ENCODE measurements at places on chromosomes 2 and 18.

DNA sequence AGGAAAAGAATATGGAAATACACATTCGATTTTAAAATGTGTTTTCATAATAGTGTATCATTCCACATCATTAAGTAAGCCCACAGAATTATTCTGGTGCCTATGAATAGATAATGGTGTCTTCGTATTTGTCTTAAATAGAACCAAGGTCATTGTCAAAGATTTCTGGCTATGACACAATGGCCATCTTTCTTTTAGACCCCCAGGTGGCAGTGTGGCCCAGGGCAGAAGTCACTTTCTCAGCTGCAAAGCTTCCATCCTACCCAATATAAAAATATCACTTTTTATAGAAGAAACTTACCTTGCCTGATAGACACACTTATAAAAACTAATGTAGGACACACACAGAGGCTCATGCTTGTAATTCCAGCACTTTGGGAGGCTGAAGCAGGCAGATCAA lies 57.5 kb downstream of the ZRANB3 start:
- peak; percentile 51 for DNase-seq

DNA sequence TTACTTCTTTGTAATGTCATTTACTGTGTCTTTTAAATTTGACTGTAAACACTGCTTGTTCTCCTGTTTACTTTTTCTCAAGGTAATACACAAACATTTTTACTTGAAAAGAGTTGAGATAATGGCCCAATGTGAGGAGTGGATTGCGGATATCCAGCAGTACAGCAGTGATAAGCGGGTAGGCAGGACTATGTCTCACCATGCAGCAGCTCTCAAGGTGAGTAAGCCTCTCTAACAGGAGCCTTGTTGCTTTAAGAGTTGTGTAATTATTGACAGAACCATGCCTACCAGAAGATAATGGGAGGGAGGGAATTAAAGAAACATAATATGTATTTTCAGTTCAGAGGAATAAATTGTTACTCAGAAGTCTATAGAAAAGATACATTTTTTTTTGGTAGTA lies 16.5 kb upstream of the TTC27 start:
- DNase-seq, result no peak

DNA sequence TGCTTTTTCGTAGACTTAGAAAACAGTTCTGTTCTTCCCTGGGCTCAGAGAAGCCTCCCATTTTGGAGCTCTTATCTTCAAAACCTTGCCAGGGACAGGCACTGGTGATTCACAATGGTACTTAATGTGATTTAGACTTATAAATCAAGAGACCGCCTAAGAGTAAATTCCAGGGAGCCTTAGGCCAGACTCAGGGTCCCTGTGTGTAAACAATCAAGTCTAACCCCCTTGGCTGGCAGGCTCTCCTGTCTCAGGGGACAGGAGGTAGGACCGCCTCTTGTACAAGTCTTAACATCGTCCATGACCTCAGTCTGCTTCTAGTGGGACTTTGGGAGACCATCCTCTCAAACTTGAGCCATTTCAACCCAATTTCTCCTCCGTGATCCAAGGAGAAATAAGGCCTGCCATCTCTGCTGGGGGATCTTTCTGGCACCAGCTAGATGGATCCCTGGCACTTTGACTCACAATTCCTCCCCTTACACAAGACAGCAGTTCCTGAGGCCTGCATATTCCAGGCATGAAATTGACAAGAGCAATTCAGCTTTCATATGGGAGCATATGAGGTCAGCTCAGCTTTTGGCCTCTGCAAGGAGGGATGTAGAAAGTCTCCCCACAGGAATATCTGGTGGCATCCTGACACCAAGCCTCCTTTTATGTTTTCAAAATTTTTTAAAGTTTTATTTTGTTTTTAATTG lies 487.0 kb downstream of the TNS1 start:
- no peak for DNase-seq

- no peak for DNase-seq
These were observed 421 bp upstream of the VAMP5 start for GRCh38 chr2:85583667-85584353.

- no peak for DNase-seq
These were observed 99.9 kb downstream of the PXDN start for GRCh38 chr2:1644427-1644826.

DNA sequence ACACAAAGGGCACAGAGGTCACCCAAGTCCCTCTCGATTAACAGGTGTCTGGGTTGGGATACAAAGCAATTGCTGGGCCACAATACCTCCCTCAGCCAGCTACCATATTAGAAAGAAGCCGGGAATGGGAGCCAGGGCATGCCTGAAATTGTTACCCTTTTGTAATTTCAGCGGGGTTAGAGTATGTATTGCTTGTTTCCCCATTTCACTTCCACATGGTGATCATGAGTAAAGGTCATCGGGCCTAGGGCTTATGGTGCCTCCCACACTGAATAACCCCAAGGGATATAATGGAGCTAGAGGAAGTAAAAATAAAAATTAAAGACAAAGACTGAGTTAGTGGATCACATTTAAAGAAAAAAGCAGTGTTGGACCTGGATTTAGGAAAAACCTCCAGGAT lies 437.2 kb upstream of the KLHL29 start:
- no peak for DNase-seq

GRCh38 chr2:223692191-223692947 lies 90.2 kb upstream of the SCG2 start:
- DNase-seq, result peak; percentile 56

- DNase-seq, result peak; percentile 100
These were observed 145.6 kb downstream of the TGIF1 start for GRCh38 chr18:3595369-3596273.

GRCh38 chr2:173555833-173556232 lies 201.2 kb downstream of the CDCA7 start:
- no peak for DNase-seq

DNA sequence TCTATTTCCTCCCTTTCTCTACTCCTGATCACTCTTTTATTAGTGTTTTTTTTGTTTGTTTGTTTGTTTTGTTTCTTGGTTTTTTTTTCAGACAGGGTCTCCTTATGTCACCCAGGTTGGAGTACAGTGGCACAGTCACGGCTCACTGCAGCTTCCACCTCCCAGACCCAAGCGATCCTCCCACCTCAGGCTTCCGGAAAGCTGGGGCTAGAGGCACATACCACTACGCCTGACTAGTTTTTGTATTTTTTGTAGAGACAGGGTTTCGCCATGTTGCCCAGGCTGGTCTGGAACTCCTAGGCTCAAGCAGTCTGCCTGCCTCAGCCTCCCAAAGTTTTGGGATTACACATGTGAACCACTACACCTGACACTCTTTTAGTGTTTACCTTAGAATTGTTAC lies 122.3 kb downstream of the ATL2 start:
- no peak for DNase-seq

DNA sequence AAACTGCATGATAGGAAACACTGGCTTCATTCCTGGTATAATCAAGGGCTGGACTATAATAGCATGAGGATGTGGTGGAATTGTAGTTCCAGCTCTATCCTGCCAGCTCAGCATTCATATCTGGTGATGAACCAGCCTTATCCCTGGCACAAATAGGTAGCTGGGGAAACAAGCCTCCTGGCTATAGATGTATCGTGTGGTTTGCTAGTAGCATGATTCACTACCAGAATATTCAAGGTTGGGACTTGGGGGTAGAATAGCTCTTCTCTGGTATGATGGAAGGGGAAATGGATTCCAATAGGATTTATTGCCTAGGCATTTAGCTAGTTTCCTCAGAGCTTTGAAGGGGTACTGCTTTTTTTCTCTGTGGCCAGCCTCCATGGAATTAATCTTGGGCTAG lies 532.8 kb downstream of the FBXO15 start:
- DNase-seq, result no peak

- no peak for DNase-seq
These were observed 94.7 kb downstream of the DOCK10 start for GRCh38 chr2:224947566-224947965.

- no peak for DNase-seq
These were observed 37.5 kb downstream of the TBC1D8 start for GRCh38 chr2:101113441-101114267.

DNA sequence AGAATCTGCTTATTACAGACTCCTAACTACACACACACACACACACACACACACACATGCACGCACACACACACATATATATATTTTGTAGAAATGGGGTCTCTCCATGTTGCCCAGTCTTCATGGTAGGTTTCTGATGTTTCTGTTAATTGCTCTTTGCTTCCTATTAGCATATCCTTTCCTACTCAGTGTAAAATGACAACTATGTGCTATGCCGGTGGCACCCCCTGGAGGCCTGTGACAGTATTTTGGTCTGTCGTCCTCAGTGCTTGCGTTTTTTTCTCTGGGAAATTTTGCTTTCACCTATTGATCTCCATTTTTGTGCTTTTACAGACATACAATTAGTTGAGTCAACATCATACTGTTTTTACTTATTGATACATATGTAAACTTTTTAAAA lies 322.1 kb downstream of the LRRTM1 start:
- peak; percentile 47 for DNase-seq

DNA sequence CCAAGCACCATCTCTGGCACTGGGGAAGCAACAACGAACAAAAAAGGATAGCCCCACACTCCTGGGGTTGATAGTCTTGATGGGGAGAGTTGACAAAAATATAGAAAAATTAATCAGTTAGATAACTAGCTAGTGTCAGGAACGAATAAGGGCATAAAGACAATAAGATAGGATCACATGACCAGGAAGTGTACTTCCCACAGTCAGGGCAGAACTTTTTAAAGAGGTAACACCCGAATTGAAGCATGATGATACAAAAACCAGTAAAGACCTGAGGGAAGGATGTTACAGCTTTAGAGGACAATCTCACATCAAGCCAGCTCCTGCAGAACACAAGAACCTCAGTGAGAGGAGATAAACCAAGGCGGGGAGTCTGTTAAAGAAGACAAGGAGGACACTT lies 295.4 kb upstream of the CRIM1 start:
- no peak for DNase-seq

GRCh38 chr18:13374096-13374467 lies 155.5 kb downstream of the LDLRAD4 start:
- no peak for DNase-seq

GRCh38 chr18:62436636-62437234 lies 86.1 kb upstream of the ZCCHC2 start:
- no peak for DNase-seq

DNA sequence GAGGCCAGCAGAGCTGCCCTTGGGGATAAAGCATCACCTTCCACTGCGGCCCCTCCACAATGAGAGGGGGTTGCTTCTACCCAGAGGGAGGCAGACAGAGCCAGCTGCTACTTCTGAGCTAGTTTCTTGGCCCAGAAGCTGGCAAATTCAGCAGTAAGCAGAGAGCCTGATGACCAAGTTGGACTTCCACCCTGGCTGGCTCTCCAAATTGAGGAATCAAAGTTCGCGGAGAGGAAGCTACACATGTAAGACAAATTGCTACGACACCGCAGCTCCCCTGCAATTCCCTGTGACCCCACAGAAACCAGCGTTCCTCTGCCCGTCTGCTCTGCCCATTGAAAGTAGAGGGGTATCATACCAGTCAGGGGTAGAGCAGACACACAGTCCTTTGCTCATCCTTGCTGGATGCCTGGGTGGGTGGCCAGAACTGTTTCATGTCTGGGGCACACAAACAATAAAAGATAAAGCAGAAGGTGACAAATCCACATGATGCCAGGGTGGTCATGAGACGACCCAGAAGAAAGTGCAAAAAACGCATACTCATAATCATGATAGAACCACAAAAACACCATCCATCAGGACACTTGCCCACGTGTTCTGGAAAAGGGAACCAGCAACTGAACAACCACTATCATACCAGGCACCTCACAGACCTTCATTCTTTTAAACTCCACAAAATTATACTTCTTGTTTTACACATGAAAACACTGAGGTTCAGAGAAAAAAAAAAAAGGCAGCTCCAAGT lies 5.4 kb downstream of the TFCP2L1 start:
- DNase-seq, result no peak

DNA sequence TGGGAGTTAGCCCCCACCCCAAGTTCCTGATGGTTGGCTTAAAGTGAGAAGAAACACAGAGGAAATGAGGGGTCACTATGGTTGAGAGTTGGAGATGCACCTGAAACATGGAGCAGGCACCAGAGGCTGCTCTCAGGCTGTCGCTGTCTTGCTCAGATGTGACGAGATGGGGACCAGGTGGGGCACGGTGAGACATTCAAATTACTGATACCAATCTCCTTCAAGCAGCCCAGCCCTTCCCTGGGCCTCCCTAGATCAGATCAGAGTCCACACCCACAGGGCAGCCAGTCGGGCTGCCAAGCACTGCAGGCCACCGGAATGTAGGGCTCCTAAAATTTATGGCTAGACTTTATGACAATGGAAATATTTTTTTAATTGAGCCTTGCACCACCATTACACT lies 176.6 kb downstream of the CELF4 start:
- DNase-seq, result no peak

DNA sequence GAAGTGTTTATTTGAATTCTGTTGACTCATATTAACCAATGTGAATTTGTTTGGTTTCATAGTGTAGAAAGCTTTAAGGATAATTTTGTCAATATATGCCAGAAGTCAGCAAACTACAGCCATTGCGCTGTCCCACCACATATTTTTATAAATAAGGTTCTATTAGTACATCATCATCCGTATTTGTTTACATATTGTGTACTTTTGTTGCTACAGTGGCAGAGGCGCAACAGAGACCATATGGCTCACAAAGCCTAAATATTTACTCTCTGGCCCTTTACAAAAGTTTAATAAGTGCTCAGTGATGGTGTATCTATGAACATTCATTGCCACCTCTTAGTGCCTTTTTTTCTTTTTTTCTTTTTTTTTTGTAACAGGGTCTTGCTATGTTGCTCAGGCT lies 6.4 kb downstream of the ERLEC1 start:
- DNase-seq, result no peak

- no peak for DNase-seq
These were observed 134.9 kb upstream of the NDUFV2 start for GRCh38 chr18:8967573-8967972.

DNA sequence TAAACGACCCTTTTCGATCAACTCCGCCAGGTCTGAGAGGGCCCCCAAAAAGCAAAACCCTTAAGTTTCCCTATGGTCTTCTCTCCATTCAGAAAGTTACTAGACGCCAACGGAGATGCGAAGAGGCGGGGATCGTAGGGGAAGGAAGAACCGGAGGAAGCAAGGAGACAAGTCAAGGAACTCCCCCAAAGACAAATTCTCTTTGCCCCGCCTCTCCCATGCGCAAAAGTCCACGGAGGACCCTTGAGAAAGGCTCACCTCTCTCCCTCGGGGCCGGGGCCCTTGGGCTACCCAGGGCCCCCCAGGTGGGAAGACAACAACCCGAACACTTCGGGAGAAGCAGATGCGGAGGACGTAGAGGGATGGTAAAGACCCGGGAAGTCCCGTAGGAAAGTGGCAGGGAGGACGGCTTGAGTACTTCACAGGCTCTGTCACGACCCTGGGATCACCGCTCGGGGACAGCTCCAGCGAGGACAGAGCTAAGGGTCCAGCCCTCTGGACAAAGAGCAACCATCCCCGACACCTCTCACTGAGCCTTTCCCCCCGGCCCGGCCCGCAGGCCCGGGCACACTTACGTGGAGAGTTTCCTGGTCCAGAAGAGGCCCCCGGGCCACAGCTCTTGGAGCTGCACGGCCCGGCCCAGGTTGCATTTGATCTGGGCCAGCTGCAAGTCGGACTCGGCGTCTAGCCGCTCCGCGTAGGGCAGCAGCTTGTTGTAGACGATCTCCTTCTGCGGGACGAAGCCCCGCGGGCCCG lies 647 bp downstream of the PSME4 start:
- peak; percentile 63 for DNase-seq
